Activated CD8-positive, alpha-beta memory T cell treated with anti-CD3 and anti-CD28 coated beads for 48 hours (primary cell): ENCODE measurements at places on chromosomes 2 and 18.
A peak's percentile ranks its signal among the peaks of the same experiment; 100 is the strongest.

- no peak for DNase-seq
These were observed 621.7 kb upstream of the ACVR2A start for GRCh38 chr2:147223119-147223518.

DNA sequence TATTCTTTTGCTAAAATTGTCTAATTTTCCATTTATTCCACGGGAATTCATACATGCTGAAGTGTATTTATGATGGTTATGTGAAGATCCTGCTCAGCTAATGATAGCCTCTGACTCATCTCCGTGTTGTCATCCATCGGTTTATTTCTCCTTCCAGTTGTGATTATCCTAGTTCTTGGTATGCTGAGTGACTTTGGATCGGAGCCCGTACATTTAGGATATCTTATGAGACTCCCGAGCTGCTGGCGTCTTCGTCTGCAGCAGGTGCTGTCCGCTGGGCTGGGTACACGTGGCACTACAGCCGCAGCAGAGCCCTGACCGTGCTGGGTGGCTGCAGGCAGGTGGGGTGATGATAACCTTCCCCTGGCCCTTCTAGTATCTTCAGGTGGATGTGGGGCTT is 40.1 kb upstream of the GALR1 start:
- DNase-seq = no peak

DNA sequence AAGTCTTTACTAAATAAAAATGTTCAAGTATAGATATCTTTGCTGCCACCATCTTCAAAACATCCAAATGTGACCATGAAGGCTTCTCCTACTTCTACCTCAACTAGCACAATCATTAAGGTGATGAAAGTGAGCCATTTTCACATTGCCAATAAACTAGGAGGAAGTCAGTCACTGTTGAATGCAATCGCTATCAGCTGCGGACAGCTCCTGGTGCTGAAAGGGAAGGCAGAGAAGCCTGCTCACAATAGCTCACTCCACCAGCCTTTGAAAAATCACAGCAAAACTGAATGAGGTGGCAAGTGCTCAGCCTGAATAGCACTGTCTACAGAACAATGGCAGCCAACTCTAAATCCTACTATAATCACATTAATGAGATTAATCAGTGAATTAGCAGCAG is 2.2 kb downstream of the MYT1L start:
- no peak for DNase-seq

- DNase-seq = peak; percentile 58
These were observed 29.5 kb downstream of the PAX8 start for GRCh38 chr2:113248997-113249770.
